Activated T-cell treated with anti-CD3 and anti-CD28 coated beads for 24 hours (primary cell): ENCODE measurements at places on chromosomes 16 and 17.

- DNase-seq = no peak
Measured at GRCh38 chr16:11611871-11612664, 25.3 kb upstream of the LITAF start.

DNA sequence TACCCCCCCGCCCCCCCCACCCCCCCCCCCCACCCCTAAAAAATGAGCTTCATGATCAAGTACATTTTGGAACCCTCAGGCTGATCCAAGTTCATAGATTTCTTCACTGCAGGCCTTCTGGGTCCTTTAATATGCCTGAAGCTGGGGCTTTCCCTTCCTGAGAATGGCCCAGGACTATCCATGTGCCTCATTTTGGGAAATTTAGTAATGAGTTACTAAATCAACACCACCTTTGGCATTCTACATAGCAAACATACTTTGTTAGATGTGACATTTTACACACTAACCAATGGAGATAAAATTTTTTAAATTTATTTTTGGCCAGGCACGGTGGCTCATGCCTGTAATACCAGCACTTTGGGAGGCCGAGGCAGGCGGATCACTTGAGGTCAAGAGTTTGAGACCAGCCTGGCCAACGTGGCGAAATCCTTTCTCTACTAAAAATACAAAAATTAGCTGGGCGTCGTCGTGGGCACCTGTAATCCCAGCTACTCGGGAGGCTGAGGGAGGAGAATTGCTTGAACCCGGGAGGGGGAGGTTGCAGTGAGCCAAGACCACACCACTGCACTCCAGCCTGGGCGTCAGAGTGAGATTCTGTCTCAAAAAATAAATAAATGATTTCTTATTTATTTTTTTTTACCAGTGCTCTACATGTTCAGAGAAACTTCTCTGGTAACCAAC, 14.0 kb downstream of the HERPUD1 start:
- no peak for DNase-seq

- no peak for DNase-seq
Measured at GRCh38 chr16:10600782-10601443, 20.5 kb upstream of the EMP2 start.

- no peak for DNase-seq
Measured at GRCh38 chr16:68470461-68471150, 22.3 kb upstream of the SMPD3 start.

- no peak for DNase-seq
Measured at GRCh38 chr16:51418258-51418657, 267.2 kb upstream of the SALL1 start.
